ENCODE measurements at places on chromosomes 1 and 21.

DNA sequence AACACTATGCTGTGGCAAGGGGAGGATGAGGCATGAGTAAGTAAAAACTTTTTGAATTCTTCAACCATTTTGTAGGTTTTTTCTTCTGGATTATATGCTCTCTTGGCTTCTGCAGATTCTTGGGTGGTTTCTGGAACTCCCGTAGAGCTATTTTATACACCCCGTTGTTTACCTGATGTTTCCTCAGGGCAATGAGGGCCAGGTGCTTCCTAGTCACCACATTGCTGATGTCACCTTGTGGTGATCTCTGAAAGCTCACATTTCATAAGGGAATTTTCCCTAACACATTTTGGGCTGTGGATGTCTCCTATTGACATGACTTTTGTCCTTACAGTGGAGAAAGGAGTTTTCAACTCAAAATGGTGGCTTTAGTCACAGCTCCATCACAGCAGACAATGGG is 356.6 kb downstream of the PLA2G4A start:
- no peak overlapping the region for H3K4me3 ChIP-seq
- H3K27ac ChIP-seq: no peak overlapping the region

DNA sequence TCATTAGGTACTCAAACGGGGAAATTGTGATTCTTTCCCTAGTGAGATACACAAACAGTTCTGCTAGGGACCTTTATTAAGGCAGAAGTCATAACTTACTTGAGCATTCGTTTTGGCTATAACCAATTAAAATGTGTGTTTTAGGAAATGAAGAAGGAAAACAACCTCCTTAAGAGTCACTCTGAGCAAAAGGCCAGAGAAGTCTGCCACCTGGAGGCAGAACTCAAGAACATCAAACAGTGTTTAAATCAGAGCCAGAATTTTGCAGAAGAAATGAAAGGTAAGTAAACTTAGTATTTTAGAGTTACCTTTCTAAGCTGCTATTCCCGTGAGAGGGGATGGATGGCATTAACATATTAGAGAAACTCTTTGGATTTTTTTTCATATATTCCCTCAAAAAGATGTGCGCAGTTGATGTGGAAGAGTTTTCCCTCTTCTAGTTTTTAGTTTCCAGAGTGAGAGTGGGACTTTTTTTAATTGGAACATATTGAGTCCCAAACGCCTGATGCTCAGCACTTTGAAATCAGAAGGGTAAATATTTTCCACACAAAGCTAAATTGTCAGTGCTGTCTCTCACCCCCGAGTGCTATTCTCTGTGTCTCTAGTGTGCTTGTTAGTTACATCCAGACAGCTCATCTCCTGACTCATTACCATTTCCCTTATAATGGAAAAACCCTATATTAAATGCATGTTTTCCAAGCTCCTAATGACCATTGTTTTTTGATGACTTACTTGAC is 34.9 kb downstream of the CENPF start:
- no peak overlapping the region for H3K4me3 ChIP-seq
- no peaks in the 10 kb centered on the region for H3K27me3 ChIP-seq
- no peak for DNase-seq
- H3K4me1 ChIP-seq: no peaks in the 10 kb centered on the region
- no peak overlapping the region for H3K27ac ChIP-seq

DNA sequence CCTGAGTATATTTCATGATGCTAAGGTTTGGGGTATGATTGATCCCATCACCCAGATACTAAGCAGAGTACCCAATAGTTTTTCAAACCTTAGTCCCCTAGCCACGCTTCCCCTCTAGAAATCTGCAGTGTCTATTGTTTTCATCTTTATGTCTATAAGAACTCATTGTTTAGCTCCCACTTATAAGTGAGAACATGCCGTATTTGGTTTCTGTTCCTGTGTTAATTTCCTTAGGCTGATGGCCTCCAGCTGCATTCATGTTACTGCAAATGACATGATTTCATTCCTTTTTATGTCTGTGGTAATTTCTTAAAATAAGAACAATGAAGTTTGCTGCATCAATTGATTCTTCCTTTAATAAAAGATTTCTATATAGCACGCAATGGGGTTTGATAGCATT is 301.3 kb downstream of the PLPP3 start:
- no peak for DNase-seq
- no peaks in the 10 kb centered on the region for H3K27me3 ChIP-seq
- no peaks in the 10 kb centered on the region for H3K36me3 ChIP-seq
- no peak overlapping the region for H3K27ac ChIP-seq
- no peak overlapping the region for H3K4me3 ChIP-seq
- no peaks in the 10 kb centered on the region for H3K4me1 ChIP-seq

GRCh38 chr1:78073441-78073840 is 27.7 kb downstream of the GIPC2 start:
- no peak overlapping the region for H3K4me3 ChIP-seq
- H3K27ac ChIP-seq: no peak overlapping the region
- DNase-seq: no peak
- peaks cover 2% of the 10 kb centered on the region for H3K4me1 ChIP-seq

- DNase-seq: no peak
- H3K27me3 ChIP-seq: no peaks in the 10 kb centered on the region
- H3K4me3 ChIP-seq: no peak overlapping the region
- peaks cover 10% of the 10 kb centered on the region for H3K36me3 ChIP-seq
- H3K4me1 ChIP-seq: no peaks in the 10 kb centered on the region
- peak overlapping the region; percentile 67 for H3K27ac ChIP-seq
These were observed 168.1 kb downstream of the DUSP10 start for GRCh38 chr1:221573756-221574155.

- no peak overlapping the region for H3K4me3 ChIP-seq
- no peak for DNase-seq
- H3K4me1 ChIP-seq: peaks cover 49% of the 10 kb centered on the region
- H3K27ac ChIP-seq: peak overlapping the region; percentile 96
These were observed 25.1 kb downstream of the SKI start for GRCh38 chr1:2253036-2253796.

All from nephron progenitor cell (in vitro differentiated cells).